AG20443 (cell line): ENCODE measurements at places on chromosomes 7 and 10.

DNA sequence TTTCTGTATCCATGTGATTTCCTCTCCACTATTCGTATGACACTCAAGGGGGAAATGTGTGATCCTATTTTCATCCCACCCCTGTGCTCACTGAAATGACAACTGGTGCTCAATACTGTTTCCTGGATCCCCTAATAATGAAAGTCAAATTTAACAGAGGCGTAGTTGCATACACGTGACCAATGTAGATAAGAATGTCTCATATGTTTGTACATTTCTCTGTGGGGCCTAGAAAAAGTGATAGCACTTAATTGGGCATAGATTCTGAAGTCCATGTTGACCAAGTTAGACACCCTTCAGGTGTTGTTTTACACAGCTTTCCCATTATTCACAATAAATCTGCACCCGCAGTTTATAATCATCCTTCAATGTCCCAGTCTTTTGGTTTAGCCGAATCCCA is 59.1 kb downstream of the JAZF1 start:
- no peak for DNase-seq

- no peak for DNase-seq
These were observed 108.0 kb downstream of the SMURF1 start for GRCh38 chr7:99035723-99036545.

DNA sequence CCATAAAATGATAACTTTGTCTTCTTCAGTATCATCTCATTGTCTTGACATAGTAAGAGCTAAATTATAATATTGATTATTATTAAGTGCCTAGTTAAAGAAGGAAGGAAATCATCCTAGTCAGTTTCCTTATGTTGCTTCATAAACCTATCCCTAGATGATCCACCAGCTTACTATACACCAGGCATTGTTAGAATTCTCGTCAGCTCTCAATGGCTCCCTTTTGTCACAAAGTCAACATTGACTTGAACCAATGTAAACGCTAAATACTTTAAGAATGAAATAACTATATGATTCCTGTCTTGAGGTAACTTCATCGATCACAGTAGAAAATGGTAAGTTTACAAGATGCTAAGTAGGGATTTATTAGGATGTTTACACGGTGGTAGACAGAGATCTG is 1162.9 kb downstream of the CNTNAP2 start:
- no peak for DNase-seq

GRCh38 chr7:104252409-104253134 is 44.8 kb upstream of the ORC5 start:
- no peak for DNase-seq

DNA sequence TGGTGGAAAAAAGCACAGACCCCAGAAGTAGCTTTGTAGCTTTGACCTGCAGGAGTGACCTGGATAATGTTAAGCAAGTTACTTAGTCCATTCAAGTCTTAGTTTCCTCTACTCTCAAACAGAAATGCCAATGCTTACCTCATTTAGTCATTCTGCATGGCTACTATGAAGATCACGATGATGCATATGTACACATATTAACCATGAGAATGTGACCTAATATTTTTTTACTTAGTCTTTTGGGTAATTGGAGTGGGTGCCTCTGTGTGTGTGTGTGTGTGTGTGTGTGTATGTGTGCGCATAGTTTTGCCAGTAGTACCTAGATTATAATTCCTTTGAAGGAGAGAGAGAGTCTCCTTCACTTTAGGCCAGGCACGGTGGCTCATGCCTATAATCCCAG is 95.8 kb downstream of the NRP1 start:
- DNase-seq, result peak; percentile 20

DNA sequence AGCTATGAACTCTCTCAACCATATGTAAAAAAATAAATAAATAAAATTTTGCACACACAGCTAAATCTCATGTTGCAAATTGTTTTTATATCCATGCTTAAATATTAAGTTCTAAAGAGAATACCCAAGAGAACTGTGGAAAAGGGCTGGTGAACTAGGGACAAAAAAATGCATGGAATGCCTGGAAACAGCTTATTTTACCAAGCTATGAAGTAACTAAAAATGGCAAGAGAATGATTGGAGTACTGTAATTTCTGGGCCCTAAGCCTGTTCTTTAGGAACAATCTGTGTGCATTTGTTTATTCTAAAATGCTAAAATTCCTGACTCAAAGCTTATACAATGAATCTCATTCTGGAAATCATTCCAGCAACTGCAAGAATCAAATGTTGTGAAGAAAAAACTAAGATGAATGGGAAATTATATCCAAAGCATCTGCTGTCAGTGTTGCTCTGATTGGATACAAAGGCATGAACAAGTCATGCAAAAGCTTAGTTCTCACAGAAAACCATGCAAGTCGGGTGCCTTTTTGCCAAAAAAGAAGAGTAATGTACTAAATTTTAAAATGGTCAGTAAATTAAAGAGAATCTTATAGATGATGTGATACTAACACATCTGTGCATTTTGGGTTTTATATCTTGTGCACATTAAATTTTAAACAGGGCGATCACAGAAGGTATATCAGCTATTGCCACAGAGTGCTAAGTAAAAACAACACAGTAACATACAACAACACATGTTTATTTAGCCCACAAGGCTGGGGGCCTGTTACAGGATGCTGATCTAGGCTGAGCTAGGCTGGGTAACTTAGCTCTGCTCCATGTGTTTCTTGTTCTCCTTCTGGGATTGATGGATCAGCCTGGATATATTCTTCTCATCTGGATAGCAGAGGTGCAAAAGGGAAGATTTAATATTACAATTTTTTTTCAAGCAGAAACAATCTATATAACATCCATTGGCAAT is 453.5 kb upstream of the SEMA3A start:
- peak; percentile 58 for DNase-seq

- peak; percentile 14 for DNase-seq
These were observed 99.4 kb upstream of the TMEM106B start for GRCh38 chr7:12111422-12112405.

DNA sequence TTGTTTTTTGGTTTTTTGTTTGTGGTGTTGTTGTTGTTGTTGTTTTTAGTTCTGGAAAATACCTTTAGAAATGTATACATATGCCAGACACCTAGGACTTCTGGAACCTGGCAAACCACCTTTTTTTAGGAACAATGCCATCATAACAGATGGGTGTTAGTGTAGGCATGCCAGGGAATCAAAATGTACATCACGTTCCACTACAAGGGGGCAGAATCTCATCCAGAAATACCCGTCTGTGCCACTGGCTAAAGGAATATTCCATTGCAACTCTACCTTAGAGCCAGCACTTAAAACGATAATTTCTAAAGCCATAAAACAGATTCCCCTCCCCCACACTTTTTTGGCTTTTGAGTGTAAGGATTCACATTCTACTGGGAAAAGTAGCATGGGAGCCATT is 239.8 kb downstream of the ETV1 start:
- DNase-seq, result no peak

GRCh38 chr7:114481999-114482398 is 67.4 kb downstream of the FOXP2 start:
- DNase-seq, result no peak

GRCh38 chr7:133778472-133778871 is 348.7 kb upstream of the LRGUK start:
- DNase-seq, result no peak

DNA sequence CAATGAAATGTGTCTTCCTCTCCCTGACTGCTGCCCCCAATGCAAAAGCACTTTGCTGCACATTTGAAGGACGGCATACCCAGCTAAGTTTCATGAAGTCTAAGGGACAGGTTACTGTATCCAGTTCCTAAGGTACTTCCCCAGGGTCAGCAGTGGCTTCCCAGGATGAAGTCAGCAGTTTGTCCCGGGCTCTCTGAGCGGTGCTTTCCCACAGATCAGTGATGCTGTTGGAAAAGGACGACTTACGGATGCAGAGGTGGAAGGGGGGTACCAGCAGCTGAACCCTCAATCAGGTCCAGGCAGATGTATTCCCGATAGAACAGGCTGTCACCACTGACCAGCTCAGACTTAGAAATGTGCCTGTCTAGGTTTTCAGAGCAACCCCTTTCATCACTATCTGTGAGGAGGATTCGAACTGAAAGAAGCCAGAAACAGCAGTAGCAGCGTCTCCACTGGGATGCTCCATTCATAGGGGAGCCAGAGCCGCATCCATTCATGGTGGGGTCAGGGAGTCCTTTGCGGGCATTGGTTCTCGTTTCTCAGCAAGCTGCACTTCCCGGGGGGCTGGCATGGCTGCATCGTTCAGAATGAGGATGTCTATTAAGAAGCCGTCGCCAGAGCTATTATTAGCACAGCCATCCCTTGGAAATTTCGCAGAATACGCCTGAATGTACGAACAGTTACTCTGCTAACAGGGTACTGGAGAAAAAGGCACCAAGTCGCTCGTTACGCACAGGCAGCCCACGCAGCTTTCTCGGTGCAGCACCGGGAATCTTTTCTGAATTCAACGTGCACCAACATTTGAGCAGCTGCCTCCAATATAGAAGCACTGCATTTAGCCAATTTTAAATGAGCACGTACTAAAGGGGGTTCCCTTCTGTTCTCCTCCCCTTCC is 303.7 kb downstream of the PRPF18 start:
- DNase-seq, result peak; percentile 62

- DNase-seq, result no peak
These were observed 223.0 kb downstream of the ELFN1 start for GRCh38 chr7:1893036-1893435.

- no peak for DNase-seq
These were observed 479.6 kb downstream of the GPAM start for GRCh38 chr10:111703986-111704385.

GRCh38 chr7:39199951-39200350 is 222.2 kb downstream of the POU6F2 start:
- no peak for DNase-seq

- DNase-seq, result no peak
These were observed 31.1 kb downstream of the CALML3 start for GRCh38 chr10:5555881-5556280.

GRCh38 chr10:81034383-81034782 is 496.7 kb downstream of the SH2D4B start:
- DNase-seq, result no peak

GRCh38 chr7:159091041-159091440 is 53.6 kb downstream of the VIPR2 start:
- no peak for DNase-seq

GRCh38 chr7:14009453-14010418 is 20.3 kb upstream of the ETV1 start:
- no peak for DNase-seq

- peak; percentile 35 for DNase-seq
These were observed 8.8 kb downstream of the OGDH start for GRCh38 chr7:44615149-44615611.

DNA sequence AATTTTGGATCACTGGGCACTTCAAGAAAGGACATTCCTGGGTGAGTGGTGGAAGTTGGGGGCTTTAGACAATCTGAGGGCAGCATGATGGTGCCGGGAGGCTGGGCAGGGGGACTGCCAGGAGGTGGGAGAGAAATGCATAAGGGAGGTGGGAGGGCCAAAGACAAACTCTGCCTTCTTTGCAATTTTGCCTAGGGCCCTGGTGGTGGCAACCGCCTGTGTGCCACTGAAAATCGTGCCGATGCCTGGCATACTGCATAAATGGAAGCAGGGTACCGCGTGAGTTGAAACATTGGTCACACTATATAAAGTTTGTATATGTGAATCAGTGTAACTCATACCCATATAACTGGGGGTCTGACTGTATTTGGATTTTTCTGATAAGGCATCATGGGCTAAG is 3.3 kb downstream of the LUC7L2 start:
- no peak for DNase-seq

GRCh38 chr10:18777258-18777657 is 118.0 kb downstream of the ARL5B start:
- no peak for DNase-seq

DNA sequence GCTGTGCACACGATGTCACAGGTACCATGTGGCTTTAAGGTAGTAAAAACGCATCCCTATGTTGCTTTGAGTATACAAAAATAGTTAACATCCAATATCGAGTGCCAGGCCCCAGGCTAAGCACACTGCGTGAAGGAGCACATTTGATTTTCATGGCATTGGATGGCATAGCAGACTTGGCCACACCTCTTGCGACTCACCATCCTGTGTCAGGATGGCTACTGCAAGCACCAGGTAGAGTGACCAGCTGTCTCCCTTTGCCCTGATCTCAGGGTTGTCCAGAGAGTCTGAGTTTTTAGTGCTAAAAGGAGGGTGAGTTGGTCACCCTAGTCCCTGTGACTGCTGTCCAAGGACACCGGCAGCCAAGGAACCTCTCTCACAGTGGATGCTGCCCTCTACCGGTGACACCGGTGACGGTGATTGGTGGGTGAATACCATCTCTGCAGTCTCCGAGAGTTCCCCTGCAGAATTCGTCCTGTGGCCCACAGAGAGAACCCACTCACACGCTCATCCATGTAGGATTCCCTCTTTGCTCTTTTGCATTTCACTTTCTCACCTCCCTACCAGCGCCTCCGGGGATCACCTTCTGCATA is 76.1 kb downstream of the BICC1 start:
- no peak for DNase-seq

DNA sequence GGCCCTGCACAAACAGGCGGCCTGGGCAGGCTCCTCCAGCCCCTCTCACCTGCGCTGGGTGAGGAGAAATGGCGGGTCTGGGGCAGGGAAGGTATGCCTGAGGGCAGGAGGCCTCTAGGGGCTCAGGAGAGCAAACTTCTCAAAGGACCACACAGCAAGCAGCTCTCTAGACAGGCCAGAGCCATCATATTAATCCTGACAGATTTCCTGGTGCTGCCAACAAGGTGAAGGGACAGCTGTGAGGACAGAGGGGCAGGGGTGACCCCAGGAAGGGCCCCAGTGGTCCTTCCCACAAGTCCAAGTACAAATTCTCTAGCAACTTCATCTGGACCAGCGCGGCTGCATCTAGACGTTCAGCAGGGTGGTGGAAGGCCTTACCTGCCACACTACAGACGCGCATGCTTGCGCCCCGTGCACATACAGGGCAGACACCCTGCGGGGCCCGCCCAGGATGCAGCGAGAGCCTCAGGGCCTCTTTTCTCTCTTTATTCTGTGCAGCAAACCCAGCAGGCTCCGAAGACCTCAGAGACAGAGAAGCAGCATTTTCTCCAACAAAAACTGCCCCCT is 62.1 kb downstream of the ZRANB1 start:
- no peak for DNase-seq

- DNase-seq, result no peak
These were observed 20.9 kb downstream of the SLC25A13 start for GRCh38 chr7:96300986-96301385.

DNA sequence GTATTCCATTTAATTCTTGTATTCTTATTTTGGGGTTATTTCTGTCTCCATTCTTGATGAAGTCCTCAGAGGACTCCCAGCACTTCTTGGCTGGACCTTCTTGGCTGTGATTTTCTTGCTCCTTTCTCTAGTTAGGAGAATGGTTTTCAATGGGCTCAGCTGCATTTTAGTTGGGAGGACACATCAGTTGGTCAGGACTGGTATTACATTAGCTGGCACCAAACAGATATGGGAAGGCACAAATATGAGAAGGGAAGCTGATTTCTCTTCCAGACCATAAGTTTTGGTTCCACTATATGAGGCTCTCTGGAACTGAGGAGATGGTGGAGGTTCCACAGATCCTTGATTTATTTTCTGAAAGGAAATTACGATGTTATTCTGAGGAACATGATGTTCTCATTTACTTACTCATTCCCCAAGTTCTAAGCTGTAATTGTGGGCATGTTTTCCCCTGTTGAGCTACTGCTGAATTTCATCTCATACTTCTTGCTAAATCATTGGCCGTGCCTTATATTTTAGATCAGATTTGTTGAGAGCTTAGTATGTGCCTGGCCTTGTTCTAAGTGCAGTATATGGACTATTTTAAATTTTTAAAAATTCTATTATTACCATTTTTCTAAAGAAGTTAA is 261.0 kb downstream of the THSD7A start:
- DNase-seq, result no peak
